NCI-H2029 treated with DMSO at 0.1 percent for 48 hours (cell line): ENCODE measurements at places on chromosomes 11 and 22.
A peak's percentile ranks its signal among the peaks of the same experiment; 100 is the strongest.

GRCh38 chr11:15499674-15500073 lies 385.0 kb downstream of the INSC start:
- DNase-seq: no peak

DNA sequence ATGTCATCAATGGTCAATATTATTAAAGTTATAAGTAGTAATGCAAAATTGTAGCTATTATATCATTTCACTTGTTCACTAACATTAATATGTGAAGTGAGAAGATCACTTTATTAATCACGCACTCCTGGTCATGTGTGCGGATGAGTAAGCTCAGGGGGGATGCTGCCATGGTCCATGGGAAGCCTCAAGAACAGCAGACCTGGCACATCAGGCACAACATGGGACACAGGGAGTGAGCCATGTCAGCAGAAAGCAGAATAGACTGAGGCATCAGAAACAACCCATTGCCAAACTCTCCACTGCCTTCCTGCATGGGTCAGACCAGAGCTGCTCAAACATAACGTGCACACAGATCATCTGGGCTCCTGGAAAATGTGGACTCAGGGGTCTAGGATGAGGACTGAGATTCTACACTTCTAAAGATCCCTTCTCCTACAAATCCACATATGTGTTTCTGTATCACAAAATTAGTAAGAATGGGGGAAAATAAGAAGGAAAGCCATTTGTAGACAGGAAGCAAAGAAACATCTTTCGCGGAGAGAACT lies 63.8 kb upstream of the VPREB1 start:
- DNase-seq: no peak

GRCh38 chr11:40293655-40294348 lies 1165.7 kb downstream of the LRRC4C start:
- DNase-seq: peak; percentile 50

GRCh38 chr22:30890686-30891442 lies 77.7 kb downstream of the MORC2 start:
- DNase-seq: no peak
